H1 (cell line): ENCODE measurements at places on chromosomes 4 and X. TPM values are rescaled to one million over a fixed set of nuclear protein-coding genes. Genes with fewer than 3 reads are reported as not detected.

The ZNF330 gene
- polyA plus RNA-seq: 16.0 and 17.7 TPM in 2 replicates

The CXCL3 gene
- polyA plus RNA-seq: 3.1 and 3.7 TPM in 2 replicates

The SSX3 gene
- polyA plus RNA-seq: not detected in 2 replicates

The REELD1 gene
- polyA plus RNA-seq: 0.03 TPM in 2 replicates

The BANK1 gene
- 0.33 and 0.59 TPM in 2 replicates for polyA plus RNA-seq

The GUCY1A1 gene
- polyA plus RNA-seq: 0.05 TPM in 1 of 2 replicates, not detected in the other

The RNF150 gene
- 3.4 and 4.3 TPM in 2 replicates for polyA plus RNA-seq

The HSFX1 gene
- polyA plus RNA-seq: 0.42 and 0.60 TPM in 2 replicates

The FAM133A gene
- polyA plus RNA-seq: 0.11 and 0.26 TPM in 2 replicates

The SPANXA1 gene
- polyA plus RNA-seq: not detected in 2 replicates

The GASK1B gene
- 0.02 TPM in 1 of 2 replicates, not detected in the other for polyA plus RNA-seq

The RBM46 gene
- polyA plus RNA-seq: 0.06 and 0.12 TPM in 2 replicates

The LRBA gene
- 32.5 and 54.6 TPM in 2 replicates for polyA plus RNA-seq

The GABRQ gene
- polyA plus RNA-seq: 6.2 and 6.3 TPM in 2 replicates

The HTN3 gene
- polyA plus RNA-seq: not detected in 2 replicates

The NRK gene
- 0.86 and 0.99 TPM in 2 replicates for polyA plus RNA-seq

The SLC35A2 gene
- 48.3 and 52.1 TPM in 2 replicates for polyA plus RNA-seq

The NR0B1 gene
- 0.24 and 0.26 TPM in 2 replicates for polyA plus RNA-seq

The COL4A5 gene
- polyA plus RNA-seq: 30.2 and 30.3 TPM in 2 replicates

The GRIA2 gene
- polyA plus RNA-seq: not detected in 2 replicates

The YY2 gene
- 0.60 and 0.71 TPM in 2 replicates for polyA plus RNA-seq

The ALAS2 gene
- polyA plus RNA-seq: 0.27 and 0.35 TPM in 2 replicates

The IL9R gene
- polyA plus RNA-seq: 0.14 and 0.35 TPM in 2 replicates

The SPANXA2 gene
- not detected in 2 replicates for polyA plus RNA-seq

The GPRIN3 gene
- polyA plus RNA-seq: 0.16 and 0.17 TPM in 2 replicates

The CT83 gene
- polyA plus RNA-seq: not detected in 2 replicates

The PHEX gene
- polyA plus RNA-seq: 0.02 and 0.03 TPM in 2 replicates

The IRF2 gene
- polyA plus RNA-seq: 10.7 and 17.0 TPM in 2 replicates

The NEUROG2 gene
- 0.03 TPM in 1 of 2 replicates, not detected in the other for polyA plus RNA-seq

The DCAF4L1 gene
- 0.06 TPM in 2 replicates for polyA plus RNA-seq

The BRCC3 gene
- 7.9 and 13.1 TPM in 2 replicates for polyA plus RNA-seq

The MMRN1 gene
- 0.02 TPM in 1 of 2 replicates, not detected in the other for polyA plus RNA-seq

The SLC6A14 gene
- polyA plus RNA-seq: not detected in 2 replicates

The CORIN gene
- polyA plus RNA-seq: 0.09 and 0.17 TPM in 2 replicates

The SRPX2 gene
- not detected in 2 replicates for polyA plus RNA-seq

The GALNTL6 gene
- 0.03 and 0.22 TPM in 2 replicates for polyA plus RNA-seq

The SASH3 gene
- polyA plus RNA-seq: not detected in 2 replicates

The MAGEA11 gene
- polyA plus RNA-seq: not detected in 2 replicates

The GPR78 gene
- 1.0 and 2.2 TPM in 2 replicates for polyA plus RNA-seq
